ENCODE measurements at places on chromosomes 12 and 14.

GRCh38 chr12:52559979-52560378, 7.0 kb upstream of the KRT71 start:
- DNase-seq: no peak

DNA sequence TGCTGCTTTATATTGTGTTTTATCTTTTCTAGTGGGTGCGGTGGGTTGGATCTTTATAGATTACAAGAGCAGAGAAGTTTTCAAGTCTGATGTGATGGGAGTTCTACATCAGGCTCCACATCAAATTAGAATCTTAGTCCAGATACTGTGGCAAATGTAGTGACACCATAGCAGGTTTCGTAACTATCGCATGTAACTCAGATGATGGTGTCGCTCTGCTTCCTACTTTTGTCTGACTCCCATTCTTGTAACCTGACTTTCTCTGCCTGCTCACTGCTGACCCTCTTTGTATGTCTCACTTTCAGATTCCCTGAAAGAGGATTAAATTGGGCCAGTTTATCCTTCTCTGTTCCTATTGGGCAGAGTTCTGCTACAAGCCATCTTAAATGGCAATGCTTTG, 22.8 kb upstream of the FBXO34 start:
- no peak for DNase-seq

GRCh38 chr14:68507544-68508081, 285.3 kb downstream of the ZFP36L1 start:
- DNase-seq: peak; percentile 49

- peak; percentile 20 for DNase-seq
These were observed 9.5 kb upstream of the SAV1 start for GRCh38 chr14:50677527-50678063.

Data from prostate gland (tissue), 2 donors.